ENCODE measurements at places on chromosomes 7 and 10.

DNA sequence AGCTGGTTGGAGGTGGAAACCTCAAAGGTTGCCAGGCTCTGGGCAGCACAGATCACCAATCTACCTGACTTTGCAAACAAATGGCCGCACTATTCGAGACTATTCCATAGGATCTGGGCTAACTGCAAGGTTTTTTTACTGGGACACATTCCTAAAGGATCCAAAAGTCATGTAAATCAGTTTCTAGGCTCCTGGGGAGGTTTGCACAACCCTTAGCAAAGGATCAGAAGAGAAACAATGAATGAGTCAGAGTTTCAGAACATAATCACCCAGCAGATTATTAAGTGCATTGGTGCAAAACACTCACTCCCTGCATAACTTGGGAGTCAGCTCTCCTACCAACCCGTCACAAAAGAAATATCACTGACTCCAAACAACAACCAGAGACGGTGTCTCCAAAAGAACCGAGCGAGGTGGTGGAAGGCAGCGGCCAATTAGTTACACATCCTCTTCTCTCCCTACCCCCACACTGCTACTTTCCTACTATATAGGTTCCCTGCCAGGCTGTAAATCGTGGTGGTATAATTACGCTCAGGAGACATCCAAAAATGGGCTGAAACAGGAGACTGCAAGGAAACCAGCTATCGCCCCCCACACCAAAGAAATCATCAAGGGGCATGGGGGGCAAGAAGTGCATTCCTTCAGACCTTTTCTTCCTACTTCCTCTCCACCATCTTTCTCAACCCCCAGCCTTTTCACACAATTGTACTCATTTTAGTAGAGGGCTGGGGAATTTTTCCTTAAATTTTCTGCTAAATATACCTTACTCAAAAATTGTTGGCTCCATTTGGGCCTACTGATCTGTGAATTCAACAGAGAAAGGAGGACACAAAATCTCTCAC is 3.2 kb downstream of the UBE2H start:
- DNase-seq = no peak

GRCh38 chr10:44245601-44245938 is 139.3 kb downstream of the CXCL12 start:
- DNase-seq = no peak

GRCh38 chr7:51315393-51316261 is 982 bp downstream of the COBL start:
- no peak for DNase-seq

GRCh38 chr10:119542988-119543813 is 682 bp upstream of the RGS10 start:
- peak; percentile 42 for DNase-seq

- no peak for DNase-seq
Measured at GRCh38 chr7:43952028-43952427, 25.8 kb downstream of the UBE2D4 start.

GRCh38 chr10:12503311-12503710 is 154.0 kb downstream of the CAMK1D start:
- no peak for DNase-seq

DNA sequence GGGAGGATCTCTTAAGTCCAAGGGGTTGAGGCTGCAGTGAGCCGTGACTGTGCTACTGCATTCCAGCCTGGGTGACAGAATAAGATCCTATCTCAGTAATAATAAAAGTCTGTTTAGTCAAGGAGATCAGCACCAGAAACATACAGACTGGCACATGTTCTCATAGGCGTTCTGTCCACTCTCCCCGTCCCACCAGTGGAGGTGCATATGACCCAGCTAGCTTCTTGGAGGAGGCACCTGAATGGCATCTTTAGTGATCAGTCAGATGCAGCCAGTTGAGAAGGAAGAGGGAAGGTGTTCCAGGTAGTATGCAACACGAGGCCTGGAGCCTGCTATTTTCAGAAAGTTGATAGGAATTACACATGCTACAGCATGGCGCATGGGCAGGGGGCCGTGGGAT is 45.3 kb upstream of the SVIL start:
- no peak for DNase-seq

- no peak for DNase-seq
Measured at GRCh38 chr7:6306471-6306870, 34.0 kb upstream of the CYTH3 start.

DNA sequence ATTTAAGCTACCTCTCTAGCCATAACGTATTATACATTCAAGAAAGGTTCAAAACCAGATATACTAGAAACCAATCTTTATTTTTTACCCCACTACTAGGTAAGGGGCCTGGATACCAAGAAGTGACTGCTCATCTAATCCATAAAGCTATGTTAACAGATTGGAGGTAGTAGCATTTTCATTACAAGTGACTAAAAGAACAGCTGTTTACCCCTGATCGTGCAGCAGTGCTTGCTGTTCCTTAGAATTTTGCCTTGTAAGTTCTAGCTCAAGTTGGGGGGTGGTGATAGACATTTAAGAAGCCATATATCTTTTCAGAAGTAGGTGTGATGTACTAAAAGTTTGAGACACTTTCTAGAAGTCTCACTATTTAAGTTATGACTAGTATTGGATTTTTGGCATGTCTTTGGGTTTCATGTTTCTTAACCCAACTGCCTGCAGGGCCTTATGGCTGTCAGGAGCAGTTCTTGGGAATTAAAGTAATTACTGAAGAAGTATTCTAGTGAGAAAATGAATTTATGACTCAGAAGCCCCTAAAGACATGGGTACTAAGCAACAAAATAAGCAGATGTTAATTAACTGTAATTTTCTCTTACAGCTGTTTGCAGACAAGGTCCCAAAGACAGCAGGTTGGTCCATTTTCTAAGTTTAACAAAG is 2.3 kb downstream of the PPIA start:
- DNase-seq = no peak

- DNase-seq = no peak
Measured at GRCh38 chr10:6423004-6423403, 157.1 kb downstream of the PRKCQ start.

GRCh38 chr7:17773289-17773626 is 167.0 kb downstream of the SNX13 start:
- DNase-seq = no peak

DNA sequence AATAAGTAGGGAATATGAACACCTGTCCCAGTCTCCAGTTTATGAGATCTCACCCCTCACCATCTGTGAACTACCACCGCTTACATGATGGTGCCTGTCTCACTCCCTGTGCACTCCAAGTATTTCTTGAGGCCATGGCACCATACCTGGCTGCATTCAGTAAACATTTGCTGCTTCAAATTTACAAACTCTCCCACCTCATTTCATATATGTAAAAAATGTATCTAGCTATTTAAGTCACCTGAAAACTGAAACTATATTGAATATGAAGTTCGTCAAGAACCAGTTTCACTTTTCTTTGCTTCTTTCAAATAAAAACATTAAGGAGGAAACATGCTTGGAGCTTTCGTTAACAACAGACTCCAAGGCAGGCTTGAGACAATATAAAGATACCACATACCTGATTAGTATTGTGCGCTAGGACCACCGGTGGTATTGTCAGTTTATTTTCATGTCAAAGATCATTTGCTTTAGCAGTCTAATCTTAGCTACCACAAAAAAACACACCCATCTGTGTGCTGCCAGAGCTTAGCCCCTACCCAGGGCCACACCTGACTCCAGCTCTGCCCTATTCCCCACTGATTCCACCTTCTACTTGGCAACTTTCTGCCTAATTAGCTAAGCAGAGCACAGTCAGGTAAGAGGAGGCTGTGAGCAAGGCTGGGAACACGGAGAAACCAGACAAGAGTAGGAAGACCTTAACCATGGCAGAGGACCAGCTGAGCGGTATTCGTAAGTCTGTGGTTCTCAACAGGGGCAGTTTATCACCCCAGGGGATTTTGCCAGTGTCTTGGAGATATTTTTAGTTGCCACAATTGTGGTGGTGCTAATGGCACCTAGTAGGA is 92.0 kb downstream of the ZFAND4 start:
- no peak for DNase-seq

DNA sequence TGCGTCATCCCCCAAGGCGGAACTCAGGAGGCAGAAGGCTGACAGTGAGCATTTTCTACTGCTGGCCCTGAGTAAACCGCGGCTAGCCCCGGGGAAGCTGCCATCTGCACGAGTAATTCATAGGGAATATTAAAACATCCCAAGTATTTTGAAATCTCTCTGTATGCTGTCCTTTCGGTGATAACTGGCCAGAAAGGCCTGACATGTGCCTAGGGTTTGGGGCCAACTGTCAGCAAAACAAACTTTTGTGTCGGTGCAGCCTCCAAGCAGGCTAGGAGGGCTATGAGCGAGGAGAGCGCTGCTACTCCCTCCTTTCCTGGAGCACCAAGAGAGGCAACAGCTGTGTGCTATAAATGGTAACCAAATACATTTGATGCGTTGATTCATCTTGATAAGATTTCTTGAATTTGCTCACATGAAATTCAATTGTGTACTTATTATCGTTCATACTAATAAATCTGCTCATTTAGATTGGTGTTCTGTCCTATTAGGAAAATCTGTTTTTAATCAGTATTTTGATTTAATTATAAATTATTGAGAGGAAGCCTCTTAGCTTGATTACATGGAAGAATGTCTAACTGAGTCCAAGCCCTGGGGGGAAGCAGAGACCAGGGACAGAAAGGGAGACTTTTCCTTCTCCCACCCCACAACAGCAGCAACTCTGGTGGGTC is 124.4 kb upstream of the NPS start:
- no peak for DNase-seq

GRCh38 chr7:28435732-28436378 is 23.5 kb downstream of the CREB5 start:
- no peak for DNase-seq

- no peak for DNase-seq
Measured at GRCh38 chr7:8585591-8585990, 152.2 kb downstream of the NXPH1 start.

DNA sequence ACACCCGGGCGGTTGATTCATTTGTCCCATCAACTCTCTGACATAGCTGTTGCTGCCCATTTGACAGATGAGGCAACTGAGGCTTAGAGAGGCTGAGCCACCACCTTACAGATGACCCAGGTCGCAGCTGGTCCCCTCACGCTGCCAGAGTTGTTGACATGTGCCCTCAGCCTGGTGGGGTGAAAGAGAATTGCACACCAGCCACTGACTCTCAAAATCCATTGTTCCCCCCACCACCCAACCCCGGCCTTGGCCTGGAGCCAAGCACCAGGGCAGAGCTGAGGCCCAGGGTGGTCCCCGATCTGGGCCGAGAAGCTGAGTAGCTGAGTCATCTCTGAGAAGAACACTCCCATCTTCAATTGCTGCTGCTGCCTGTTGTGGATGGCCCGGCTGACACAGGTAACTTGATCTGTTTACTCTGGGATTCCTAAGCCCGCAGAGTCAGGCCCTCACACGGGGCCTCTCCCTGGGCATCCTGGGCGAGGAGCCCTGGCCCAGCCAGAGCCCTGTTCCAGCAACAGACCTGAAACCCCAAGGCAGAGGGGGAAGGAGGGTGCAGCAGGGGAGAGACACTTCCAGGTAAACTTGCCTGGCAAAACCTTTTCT is 27.5 kb downstream of the PVRIG start:
- no peak for DNase-seq

DNA sequence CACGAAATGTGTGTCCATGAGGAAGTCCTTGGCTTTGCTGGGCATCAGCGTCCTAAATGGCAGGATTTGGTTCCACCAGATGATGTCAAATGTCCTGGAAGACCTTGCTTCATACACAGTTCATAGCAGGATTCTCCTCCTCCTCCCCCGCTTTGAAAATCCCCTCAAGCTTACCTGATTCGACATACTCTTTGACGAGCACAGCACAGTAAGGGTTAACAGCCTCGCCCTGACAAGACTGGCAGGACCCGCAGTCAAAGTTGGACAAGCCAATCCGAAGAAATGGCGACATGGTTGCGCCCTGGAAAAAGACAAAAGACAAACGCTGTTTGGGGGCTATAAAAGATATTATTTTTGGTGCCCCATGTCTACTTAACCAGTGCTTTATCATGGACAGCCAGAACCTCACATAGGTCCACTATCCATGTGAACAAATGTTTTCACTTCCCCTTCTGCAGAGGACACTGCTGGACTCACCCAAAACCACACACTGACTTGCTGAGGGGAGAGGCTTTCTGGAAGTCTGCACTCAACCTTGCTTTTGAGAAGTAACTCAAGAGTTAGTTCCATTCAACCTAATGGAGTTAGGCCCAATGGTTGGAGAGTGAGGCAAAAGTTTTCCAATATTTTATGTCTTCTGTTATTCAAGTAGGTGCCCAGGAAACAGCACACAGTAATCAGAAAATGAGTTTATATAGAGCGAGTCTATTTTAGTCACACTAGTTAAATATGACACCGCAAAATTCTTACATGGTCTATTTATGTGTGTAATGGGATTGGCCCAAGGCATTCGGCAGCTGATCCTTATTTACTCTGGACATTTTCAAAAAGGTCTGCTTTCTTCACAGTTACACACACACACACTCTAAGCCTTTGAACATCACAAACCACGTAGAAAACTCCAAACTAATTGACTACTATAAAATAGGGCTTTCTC is 65.0 kb downstream of the PRKCQ start:
- no peak for DNase-seq

DNA sequence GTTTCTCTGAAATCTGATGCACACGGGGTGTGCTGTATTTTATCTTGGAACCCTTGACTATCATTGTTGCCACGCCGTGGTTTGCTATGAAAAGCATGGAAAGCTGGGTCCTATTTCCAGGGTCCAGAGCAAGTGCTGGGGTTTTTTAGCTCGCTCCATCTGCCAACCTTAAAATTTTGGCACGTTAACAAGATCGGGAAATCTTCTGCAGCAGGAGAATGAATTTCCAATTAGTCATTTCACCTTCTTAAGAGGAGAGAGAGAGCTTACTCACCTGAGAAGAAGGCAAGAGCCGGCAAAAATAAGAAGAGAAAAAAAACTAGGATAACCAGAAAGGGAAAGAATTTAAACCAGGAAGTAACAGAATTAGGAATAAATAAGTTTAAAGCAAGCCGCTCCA is 223.6 kb upstream of the CELF2 start:
- DNase-seq = no peak

DNA sequence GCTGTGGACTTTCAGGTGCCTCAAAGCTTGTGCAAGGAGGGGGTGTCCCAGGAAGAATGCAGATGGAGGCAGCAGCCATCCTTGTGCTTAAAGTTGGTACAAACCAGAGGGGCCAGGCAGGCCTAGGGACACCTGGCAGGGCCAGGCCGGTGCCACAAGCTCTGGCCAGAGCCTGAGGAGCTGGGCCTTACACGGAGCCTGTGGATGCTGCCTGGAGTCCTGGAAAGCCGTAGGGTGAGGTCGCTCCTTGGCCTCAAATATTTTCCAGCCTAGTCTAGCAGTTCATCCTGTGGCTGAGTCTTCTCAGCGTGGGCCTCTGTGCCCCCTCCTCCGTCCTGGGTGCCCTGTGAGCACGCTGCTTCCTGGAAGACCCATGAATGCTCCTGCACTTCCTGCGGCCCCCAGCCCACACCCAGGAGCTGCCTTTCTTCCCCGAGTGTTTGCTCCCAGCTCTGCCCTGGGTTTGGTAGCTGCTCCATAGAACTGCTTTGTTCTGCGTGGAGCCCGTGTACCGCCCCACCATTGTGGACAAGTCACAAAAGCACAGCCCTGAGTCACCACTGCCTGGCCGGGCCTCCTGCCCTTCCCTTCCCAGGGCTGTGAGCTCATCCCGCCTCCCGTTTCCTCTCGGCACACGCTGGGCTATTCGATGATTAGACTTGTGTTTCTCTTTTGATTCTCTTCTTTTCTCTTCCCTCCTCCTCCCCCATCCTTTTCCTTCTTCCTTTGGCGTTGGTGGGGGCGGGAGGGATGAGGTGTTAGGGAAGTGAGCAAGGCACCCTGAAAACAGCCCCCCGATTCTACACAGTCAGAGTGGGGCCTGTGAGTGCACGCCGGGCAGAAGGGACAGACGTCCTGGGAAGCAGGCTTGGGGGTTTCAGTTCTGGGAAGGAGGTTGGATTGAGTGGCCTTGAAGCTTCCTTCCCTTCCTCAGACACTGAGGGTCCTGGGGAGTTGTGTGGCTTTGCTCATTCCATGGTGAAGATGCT is 73.2 kb upstream of the SHH start:
- no peak for DNase-seq

- no peak for DNase-seq
Measured at GRCh38 chr10:13944823-13945222, 358.1 kb downstream of the PRPF18 start.
